A549 treated with ZK216348 at 1 μM for 4 hours (cell line): ENCODE measurements at places on chromosomes 11 and 22. TPM values are rescaled to one million over a fixed set of nuclear protein-coding genes. Genes with fewer than 3 reads are reported as not detected.

TRIM3 gene
- total RNA-seq, result 16.3 to 25.3 TPM (median 19.7 TPM) in 5 replicates

PNPLA5 gene
- total RNA-seq, result not detected in 5 replicates

CCDC82 gene
- total RNA-seq, result 15.1 to 24.0 TPM (median 19.2 TPM) in 5 replicates

OR4A16 gene
- total RNA-seq, result not detected in 5 replicates

SFI1 gene
- total RNA-seq, result 7.1 to 15.7 TPM (median 11.7 TPM) in 5 replicates

MYOD1 gene
- total RNA-seq, result not detected in 5 replicates

ZBTB16 gene
- 0.15 to 0.56 TPM (median 0.32 TPM) in 4 of 5 replicates, not detected in the other for total RNA-seq

TMEM126A gene
- 44.5 to 74.1 TPM (median 56.3 TPM) in 5 replicates for total RNA-seq

CD3G gene
- not detected in 5 replicates for total RNA-seq

ESAM gene
- 7.8 to 14.2 TPM (median 12.0 TPM) in 5 replicates for total RNA-seq

BTBD18 gene
- not detected in 5 replicates for total RNA-seq

TENM4 gene
- 0.14 to 0.20 TPM in 2 of 5 replicates, not detected in the others for total RNA-seq

MIOX gene
- total RNA-seq, result not detected in 5 replicates

DGCR2 gene
- total RNA-seq, result 16.0 to 24.5 TPM (median 20.6 TPM) in 5 replicates
